ENCODE measurements at places on chromosomes 2 and 18. TPM values are rescaled to one million over a fixed set of nuclear protein-coding genes. Genes with fewer than 3 reads are reported as not detected.

GRCh38 chr2:95059656-95060370 is 34.3 kb downstream of the MAL start:
- no peak for DNase-seq

DNA sequence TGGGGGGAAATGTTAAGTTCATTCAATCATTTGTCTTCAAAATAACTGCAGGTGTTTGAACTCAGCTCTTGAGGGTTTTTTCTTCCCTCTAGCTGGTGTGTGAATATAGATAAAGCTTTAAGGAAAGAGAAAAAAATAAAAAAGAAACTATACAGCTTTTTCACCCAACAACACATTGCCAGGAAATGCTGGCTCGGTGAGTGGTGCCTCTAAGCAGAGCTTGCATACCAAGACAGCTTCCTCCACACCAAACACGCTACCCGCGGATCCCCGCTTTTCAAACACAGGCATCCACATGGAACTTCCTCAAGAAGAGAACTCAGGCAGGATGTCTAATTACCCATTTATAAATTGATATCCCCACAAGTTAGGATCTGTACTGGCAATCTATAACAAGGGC is 69.8 kb upstream of the TANK start:
- DNase-seq = peak; percentile 67

DNA sequence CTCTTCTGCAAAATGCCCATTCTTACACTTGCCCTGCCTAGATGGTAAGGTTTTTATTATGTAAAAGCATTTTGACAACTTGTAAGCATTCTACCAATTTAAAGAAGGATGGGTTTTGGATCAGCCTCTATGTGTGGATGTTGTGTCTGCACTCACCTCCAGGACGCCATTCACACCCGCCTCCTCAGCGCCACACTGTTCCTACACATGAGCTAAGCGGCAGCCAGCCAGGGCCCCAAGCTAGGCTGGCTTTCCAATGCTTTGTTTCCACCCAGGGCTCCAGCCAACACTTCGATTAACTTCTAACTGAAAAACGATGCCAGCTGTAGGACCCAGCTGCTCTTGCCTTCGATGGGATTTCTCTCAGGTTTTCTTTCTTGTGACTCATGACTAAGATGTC is 73.3 kb upstream of the FZD7 start:
- DNase-seq = no peak

DNA sequence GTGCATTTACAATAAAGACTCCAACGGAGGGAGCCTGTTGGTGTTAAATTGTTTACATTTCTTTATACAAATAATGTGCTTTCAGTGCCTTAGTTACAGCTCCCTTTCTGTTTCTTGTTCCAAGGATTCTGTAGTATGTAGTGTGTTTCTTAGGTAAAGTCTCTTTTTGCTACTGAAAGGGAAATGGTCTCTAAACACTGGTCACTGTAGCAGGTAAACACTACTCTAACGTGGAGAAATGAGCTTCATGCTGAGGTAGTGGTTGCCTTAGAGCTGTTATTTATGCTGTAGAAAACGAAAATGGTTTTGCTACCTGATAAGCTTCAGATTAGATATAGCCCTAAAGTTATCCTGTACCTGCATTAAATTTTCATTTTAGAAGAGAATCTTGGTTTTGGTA is 163.6 kb downstream of the CAPN13 start:
- no peak for DNase-seq

FAM237A gene
- total RNA-seq = not detected

RPRM gene
- not detected for total RNA-seq

ACADL gene
- not detected for total RNA-seq

DNA sequence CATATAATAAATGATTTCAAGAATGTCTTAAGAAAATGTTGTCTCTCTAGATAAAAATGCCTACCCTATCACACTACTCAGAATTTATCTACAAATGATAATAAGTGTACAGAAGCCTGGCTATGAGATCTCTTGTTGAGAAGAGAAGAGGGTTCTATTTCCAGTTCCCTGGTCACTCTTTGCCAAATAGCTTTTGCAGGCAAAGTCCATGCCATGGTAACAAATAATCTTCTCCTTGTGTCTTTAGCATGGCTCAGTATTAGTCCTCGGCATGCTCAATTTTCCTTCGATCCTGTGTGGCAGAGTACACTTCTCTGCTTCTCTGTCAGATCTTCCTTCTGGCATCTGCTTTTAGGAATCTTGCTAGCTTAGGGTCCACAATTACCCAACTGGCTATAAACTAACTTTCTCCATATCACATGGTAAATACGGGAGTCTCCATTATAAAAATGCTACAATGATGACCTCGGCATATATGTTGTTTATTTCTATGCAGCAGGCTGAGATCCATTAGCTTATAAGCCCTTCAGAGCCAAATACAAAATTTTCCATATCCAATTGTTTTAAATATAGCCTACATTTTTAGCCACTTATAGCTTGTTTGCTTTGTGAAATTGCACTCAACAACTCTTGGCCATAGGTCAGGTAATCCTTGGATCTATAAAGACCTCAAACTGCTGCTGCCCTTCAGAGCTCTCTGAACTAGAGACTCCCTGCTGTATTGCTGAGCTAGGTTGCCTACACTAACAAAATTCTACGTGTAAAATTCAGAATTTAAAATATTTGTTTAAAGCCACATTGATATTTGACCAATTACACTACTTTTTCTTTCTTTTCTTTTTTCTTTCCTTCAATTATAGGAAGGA is 157.5 kb downstream of the FSIP2 start:
- no peak for DNase-seq

DNA sequence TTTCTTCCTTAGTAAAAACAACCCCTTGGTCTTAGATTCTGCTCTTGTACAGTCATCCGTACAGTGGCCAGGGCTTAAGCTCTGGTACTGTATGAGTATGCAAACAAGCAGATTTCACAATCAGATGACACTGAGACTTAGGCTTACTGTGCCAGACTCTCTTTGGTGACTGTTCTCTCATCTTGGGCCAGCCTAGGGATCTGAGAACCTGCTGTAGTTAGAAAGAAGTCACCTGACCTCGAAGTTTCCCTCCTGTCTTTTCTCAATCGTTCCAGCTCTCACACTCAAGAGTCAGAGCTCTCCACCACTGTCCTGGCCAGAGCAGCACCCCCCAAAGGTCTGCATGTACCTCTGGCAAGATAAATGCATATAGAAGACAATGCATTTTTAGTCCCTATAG is 63.2 kb downstream of the ZEB2 start:
- no peak for DNase-seq

ASPRV1 gene
- total RNA-seq = 0.98 TPM

PUM2 gene
- 141 TPM for total RNA-seq

DNA sequence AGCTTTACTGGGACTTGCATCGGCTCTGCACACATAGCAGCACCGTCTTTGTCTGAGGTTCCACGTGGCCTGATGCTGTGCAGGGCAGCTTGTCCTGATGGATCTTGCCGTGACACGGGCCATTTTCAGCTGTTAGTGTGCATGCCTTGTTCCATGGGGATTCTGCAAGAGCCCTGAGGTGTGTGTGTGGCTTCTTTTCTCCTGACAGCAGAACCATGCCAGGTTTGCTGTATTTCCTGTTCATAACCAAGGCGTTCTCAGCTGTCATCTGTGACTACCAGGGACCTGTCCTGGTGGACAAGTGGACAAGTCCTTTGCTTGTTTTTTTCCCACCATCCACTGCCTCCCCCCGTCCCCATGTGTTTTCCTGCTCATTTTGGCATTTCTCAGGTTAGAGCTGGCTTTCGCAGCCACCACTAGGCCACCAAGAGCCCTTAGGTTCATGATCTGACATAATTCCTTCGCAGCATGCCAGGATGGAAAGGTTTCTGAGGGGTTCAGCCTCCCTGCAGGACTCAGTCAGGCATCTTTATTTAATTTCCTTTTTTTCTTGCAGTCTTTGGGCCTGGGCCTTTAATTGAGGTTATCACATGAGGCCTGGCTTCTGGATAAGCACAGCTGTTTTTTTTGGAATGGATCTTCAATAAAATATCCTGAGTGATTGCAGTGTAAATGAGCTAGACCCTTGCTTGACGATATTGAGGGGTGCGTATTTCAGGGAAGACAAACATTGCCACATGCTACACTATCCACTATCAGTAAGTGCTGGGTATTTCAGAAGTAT is 139.4 kb downstream of the NCK2 start:
- no peak for DNase-seq

DNA sequence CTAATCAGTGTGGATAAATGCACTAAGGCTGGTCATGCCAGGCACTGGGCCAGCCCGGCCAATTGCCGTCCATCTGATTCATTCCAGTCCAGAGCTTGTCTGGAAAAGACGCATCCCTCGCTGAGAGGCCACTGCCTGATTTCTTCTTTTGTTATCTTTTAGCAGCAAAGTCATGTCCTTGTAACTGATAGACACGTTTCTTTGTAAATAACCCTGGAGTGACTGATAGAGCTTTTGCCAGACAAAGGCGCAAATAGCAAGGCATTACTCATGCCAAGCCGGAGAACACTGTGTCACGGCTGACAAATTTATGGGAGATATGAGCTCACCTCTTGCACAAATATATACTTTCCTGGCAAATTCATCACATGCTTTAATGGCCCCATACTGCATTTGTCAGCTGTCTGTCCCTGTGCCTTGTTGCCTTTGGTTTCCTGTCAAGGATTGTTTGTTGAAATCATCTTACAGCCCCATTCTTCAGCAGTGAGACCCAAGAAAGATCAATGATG is 164.4 kb downstream of the ETAA1 start:
- no peak for DNase-seq

- no peak for DNase-seq
Measured at GRCh38 chr18:46294318-46294717, 190.1 kb downstream of the HAUS1 start.

GAD1 gene
- 1.5 TPM for total RNA-seq

GRCh38 chr2:134715932-134716643 is 2.7 kb downstream of the TMEM163 start:
- no peak for DNase-seq

DNA sequence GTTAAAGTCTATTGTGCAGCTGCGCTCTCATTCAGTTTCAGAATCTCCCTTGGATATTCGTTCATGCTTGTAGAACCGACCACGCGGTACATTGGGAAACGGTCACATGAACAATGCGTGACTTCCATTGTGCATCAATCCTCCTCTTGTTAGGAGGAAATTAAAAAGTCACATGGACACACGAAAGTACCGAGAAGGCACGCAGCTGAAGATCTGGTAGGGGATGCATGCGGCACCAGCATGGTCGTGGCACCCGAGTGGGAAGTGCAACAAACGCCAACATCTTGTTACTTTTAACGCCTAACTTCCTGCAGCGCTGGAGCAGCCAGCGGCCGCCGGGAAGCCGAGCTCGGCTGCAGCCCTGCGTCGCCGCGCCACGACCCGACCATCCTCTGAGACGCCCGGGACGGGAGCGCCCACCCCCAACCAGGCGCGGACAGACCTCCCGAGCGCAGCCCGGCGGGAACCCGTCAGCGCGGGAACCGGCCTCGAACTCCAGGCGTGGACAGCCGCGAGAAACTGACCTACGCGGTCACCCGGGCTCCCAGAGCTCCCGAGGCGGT is 412 bp downstream of the OSBPL1A start:
- peak; percentile 32 for DNase-seq

- DNase-seq = no peak
Measured at GRCh38 chr2:122595065-122595464, 839.6 kb downstream of the TSN start.

DNA sequence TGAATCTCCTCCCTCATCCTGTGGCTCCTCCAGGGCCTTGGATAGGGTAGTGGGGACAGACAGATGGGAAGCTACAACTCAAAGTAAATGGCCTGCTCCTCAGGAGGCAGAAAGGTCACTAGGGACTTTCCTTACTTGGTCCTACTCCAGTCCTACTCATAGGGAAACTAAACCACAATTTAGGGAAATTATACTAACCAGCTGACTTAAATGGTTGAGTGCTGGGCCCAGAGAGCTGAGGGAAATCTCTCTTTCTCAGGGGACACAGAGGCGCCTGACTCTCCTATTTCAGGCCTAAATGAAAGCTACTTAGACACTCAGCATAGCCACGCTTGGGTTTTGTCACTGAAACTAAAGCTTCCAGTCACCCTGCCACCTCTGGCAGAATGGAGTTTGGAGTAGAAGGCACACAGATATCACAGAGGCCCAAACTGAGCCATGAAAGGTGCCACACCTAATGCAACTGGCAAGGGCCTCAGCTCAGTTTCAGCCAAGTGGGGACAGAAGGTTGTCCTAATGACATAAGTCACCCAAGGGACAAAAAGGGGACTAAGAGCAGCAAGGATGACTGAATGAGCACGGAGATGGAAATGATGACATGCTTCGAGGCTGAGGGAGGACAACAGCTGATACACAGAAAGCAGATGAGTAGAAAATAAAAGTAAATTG is 24.0 kb downstream of the CERKL start:
- no peak for DNase-seq

DNA sequence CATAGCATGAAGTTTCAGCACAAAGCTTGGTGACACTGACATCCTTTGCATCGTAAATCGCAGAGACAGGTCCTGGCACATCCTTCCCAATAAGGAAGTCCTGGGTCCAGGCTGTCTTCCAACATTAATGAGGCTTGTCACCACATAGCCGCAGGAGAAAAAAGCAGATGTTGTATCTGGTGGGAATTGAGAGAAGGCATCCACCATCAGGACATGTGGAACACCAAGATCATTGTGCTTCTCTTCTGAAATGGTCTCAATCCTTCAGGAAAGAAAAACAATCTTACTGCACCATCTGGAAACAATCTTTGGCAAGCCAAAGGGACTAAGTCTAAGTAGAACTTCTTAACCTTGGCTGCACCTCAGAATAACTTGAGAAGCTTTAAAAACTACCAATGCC is 119.0 kb upstream of the ARHGAP28 start:
- no peak for DNase-seq

GRCh38 chr18:80167331-80167730 is 58.3 kb downstream of the ADNP2 start:
- no peak for DNase-seq

GRCh38 chr18:79950515-79951341 is 725 bp downstream of the SLC66A2 start:
- DNase-seq = no peak

GRCh38 chr2:86142436-86143257 is 36.6 kb downstream of the PTCD3 start:
- no peak for DNase-seq

RASGRP3 gene
- 6.3 TPM for total RNA-seq

GRCh38 chr2:128603411-128603924 is 284.8 kb upstream of the HS6ST1 start:
- no peak for DNase-seq

DRC1 gene
- not detected for total RNA-seq

All from activated CD4-positive, alpha-beta memory T cell treated with anti-CD3 and anti-CD28 coated beads, Interleukin-2, amount 10 ng/mL, durations not matched to agents 7 days and 5 days (primary cell).